GM13976 (cell line): ENCODE measurements at places on chromosomes 11 and 22.

- DNase-seq, result no peak
These were observed 102.9 kb upstream of the FGF3 start for GRCh38 chr11:69922015-69922595.

DNA sequence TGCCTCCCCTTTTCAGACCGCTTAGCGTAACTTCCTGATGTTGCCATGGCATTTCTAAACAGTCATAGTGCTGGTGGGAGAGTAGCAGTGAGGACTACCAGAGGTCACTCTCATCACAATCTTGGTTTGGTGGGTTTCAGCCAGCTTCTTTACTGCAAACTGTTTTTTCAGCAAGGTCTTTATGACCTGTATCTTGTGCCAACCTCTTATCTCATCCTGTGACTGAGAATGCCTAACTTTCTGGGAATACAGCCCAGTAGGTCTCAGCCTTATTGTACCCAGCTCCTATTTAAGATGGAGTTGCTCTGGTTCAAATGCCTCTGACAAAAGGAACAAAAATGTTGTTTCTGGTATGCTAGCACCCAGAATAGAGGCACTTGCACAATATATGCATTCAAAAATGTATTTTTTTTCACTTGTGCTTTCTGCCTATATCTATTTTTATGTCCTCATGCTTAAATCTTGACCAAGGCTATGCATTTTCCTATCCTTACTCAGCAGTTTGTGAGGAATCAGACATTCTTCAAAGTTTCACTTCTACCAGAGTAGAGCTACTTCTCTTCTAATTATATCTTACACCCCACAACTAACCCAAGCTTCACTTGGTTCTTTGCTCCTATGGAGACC lies 16.1 kb upstream of the OR51M1 start:
- DNase-seq, result no peak

GRCh38 chr22:30265131-30265720 lies 1.4 kb downstream of the OSM start:
- no peak for DNase-seq

DNA sequence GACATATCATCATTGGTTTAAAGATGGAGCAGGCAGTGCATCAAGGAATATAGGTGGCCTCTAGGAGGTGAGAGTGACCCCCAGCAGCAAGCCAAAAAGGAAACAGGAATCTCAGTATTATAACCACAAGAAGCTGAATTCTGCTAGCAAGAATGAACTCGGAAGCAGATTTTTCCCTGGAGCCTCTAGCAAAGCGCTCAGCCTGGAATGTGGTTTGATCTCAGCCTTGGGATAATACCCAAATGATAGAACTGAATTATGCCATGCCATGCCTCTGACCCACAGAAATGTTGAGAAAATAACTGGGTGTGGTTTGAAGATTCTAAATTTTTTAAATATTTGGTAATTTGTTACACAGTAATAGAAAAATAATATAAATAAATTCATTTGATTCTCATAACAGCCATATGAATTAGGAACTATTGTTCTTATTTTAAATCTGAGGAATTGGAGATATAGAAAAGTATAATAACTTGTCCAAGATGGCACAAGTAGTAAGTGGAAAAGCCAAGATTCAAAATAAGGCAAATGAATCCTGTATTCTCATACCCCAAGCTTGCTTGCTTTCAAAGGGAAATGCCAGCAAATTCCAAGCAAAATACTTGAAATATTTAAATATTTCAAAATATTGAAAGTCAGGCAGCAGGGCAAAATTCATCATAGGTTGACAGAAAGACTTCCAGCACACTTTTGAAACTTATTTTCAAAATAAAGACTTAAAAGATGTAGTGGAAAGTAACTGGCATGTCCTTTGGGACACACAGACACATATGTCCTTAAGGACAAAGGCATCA lies 567.4 kb downstream of the KCNA4 start:
- no peak for DNase-seq

- no peak for DNase-seq
These were observed 11.6 kb upstream of the APOBEC3B start for GRCh38 chr22:38970551-38970950.

DNA sequence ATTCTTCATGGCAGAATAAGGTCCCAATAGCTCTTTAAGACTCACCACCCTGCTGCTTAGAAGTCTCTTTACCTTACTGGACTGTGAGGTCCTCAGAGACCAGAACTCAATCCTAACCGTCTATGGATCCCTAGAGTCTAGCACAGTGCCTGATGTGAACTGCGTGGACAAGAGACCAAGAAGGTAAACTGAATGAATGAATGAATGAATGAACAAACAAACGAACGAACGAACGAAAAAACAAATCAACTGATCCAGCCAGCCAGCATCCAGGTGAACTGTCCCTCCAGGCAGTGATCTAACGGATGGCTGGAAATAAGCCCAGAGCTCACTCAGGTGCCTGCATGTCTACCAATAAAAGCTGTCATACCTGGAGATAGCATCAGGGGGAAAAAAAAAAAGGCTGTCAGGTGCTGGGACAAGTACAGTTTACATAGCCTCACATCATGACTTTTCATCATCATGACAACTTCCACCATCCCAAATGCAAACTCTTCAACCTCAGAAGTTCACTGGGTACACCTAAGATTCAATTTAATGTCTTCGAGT lies 59.8 kb downstream of the PACSIN2 start:
- no peak for DNase-seq

GRCh38 chr22:24592058-24592850 lies 619 bp downstream of the LRRC75B start:
- DNase-seq, result peak; percentile 64

- DNase-seq, result no peak
These were observed 7.3 kb downstream of the PARVB start for GRCh38 chr22:44031158-44031952.

DNA sequence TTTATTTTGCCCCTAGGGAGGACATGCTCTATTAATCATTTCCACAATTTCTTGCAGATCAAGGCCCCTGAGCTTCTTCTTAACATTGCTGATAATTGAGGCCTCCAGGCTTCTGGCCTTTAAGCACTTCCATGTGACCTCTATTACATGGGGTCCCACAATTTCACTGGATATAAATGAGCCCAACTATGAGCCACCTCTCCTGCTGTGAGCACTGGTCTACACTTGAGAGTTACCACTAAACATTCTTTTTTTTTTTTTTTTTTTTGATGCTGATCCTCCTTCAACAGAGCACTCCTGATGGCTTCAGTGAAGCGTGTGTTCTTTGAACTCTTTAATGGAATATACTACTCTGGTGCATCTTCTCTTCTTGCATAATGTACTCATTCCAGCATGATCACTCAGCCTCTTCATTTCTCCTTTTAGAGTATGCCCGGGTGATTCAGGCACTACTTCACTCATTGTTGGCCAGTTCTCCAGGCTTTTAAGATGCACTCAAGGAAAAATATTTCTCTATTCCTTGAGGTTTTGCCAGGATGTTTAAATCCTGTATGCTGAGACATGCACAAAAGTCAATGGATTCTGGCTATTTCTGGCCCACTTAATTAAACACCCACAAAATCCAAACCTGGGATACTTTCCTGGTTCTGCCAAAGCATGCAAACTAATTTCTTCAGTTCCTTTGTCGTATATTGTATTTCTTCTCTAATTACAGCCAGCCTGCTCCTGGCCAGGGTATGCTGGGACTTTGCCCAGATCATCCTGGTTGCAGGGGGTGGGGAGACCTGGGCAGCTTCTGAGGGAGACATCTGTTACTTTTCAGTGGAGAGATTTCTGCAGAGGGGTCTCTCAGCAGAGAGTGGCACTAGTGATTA lies 257.8 kb upstream of the LUZP2 start:
- no peak for DNase-seq

DNA sequence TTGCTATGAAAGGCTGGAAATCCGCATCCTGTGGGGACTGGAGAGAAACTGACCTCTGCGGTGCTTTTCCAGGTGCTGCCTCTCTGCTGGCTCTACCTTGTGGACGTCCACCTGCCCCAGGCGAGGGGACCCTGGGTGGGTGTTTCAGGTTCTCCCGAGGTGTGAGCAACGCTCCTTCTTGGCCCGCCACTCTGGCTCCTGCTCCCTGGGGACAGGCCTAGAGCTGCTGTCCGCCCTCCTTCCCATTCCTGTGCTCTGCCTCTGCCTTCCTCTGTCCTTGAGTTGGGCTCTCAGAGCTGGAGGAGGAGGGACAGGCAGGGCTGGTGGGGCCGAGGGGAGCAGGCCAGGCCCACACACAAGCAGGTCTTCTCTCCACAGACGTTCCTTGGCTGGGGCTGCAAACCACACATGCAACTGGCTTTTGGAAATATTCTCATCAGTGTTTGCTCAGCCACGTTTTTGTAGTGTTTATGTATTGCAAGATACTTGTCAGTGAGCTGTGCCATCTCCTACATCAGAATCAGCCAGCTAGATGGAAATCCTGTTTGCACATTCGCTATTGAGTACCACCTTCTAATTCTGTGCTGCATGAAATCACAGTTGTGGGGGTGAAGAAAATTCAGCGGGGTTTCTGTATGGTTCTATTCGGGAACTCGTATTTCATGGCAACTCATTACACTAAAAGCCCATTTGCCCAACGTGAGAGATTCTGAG lies 1115.0 kb downstream of the BRD1 start:
- DNase-seq, result no peak

DNA sequence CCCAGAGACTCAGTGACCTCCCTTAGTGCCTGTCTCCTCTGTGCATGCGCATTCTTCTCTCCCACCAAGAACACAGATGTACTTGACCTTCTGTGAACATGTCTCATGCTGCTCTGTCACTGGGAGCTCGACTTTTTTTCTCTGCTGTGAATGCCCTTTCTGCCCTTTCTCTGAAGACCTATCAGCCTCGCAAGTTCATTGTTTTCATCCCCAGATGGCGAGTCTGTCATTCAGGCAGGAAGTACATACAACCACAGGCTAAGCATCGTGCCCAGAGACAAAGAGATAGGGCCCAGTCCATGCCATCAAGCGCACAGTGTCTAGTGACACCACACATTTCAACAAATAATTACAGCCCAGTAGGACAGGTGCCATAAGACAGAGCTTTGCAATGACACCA lies 50.4 kb upstream of the RAB1B start:
- DNase-seq, result no peak

DNA sequence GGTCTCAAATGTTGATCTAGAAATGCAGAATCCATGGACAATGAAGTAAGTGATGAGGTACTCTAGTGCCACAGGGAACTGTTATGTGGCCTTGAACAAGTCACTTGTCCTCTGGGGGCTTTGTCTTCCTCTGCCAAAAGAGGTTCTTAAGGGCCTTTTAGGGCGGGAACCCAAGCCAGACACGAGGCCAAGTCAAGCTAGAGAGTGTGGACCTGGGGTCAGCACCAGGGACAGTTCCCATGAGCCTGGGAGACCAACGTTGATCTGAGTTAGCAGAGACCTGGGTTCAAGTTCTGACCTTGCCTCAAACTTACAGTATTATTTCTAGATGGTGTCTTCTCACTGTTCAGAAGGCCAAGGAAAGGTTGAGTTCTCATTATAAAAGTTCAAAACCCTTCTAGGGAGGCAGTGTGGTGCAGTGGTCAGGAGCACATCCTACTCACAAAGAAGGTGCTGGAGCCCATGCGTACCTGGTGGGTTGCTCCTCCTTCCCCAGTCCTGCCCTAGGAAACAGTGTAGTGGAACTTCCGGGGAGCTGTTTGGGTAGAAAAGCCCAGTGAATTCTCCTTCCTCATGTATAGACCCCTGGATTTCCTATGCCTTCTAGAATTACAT lies 121.5 kb downstream of the CHST1 start:
- no peak for DNase-seq

- no peak for DNase-seq
These were observed 250.4 kb upstream of the SORL1-AS1 start for GRCh38 chr11:121703201-121703600.

DNA sequence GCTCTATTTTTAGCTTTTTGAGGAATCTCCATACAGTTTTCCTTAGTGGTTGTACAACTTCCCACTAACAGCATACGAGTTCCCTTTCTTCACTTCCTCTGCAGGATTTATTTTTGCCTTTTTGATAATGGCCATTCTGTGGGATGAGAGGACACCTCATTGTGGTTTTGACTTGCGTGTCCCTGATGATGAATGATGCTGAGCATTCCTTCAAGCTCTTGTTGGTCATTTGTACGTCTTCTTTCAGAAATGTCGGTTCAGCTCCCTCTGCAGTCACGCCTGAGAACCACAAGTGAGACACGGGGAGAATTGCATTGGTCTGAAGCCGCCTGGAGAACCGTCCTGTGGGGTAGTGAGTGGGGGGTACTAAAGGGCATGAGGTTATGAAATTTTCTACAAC lies 2.0 kb upstream of the KRTAP5-10 start:
- peak; percentile 83 for DNase-seq

GRCh38 chr11:1407668-1408067 lies 17.9 kb downstream of the BRSK2 start:
- DNase-seq, result no peak

DNA sequence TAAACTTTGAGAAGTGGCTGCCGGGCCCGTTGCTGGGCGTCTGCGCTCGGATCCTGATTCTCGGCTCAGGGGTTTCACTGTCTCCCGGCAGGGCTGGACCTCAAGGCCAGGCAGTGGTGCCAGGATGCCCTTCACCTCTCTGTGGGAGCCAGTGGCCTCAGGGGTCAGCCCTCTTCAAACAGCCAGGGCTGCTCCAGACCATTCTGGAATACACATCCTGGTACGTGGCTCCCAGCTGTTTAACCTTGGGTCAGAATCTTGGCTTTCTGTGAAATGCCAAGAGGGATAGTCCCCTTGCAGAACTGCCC lies 70.5 kb downstream of the MPPED1 start:
- DNase-seq, result no peak

GRCh38 chr11:41382927-41383326 lies 76.5 kb downstream of the LRRC4C start:
- no peak for DNase-seq

DNA sequence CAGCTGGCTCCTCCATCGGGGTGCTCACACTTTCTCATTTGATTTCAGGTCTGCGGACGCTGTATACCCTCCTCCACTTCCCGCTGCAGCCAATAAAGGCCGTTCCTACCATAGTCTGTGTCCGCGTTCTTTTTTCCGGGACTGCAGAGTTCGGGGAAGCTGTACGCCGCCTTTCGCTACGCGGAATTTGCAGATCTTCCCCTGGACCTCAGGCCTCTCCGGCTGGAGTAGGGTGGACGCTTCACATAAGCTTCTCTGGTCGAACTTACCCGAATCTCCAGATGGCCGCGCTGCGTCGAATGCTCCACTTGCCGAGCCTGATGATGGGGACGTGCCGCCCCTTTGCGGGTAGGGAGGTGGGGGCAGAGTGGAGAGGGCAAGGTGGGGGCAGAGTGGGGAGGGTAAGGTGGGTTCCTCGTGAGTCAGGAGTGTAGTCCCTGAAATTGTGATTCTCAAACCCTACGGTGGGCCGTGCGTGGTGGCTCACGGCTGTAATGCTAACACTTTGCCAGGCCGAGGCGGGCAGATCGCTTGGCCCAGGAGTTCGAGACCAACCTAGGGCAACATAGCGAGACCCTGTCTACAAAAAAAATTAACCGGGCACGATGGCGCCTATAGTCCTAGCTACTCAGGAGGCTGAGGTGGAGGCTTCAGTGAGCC lies 617 bp downstream of the CSKMT start:
- peak; percentile 62 for DNase-seq

- DNase-seq, result no peak
These were observed 27.6 kb upstream of the RCE1 start for GRCh38 chr11:66815646-66816045.

GRCh38 chr11:1336836-1337646 lies 27.6 kb upstream of the TOLLIP start:
- peak; percentile 50 for DNase-seq

GRCh38 chr11:32831221-32831620 lies 1.5 kb downstream of the PRRG4 start:
- DNase-seq, result no peak
